CD4-positive, alpha-beta T cell treated with Interleukin-10 for 1 hour (primary cell): ENCODE measurements at places on chromosomes 2 and 18.

GRCh38 chr2:162369551-162369950, 25.6 kb downstream of the GCA start:
- DNase-seq = no peak

DNA sequence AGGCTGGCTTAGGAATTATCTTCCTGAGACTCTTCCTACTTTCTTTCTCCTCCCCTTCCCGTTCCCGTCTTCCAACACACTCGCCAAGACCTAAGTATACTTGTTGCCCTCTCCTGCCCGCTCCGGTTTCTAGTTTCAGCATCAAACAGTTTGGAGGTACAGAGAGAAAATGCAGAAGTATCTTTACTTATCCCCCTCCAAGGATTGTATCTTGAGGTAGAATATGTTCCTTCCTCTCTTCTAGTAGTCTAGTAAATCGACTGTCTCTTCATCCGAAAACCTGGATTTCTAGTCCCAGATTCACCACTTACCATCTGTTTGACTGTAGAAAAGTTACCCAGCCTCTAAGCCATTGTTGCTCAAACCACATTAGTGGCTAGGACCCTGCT, 755 bp downstream of the EIF4E2 start:
- DNase-seq = no peak

DNA sequence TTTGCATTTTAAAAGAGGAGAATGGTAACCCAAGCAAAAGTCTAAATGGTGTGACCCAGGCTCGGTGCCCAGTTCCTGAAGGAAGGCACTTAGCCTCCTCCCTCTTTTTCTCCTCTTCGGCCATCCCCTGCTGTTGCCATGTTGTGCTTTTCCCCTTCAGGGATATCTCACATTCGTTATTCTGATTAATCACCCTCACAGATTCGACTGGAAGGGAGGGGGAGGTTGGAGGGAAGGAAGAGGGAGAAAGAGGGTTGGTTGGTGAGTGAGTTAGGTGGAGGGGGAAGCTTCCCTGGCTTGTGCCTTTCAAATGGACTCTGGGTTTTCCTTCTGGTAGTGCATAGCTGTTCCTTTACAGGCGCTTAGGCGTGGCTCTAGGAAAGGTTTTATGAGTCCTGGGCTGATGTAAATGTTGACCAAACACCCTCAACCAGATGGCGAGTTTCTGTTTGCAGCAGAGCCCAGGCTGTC, 39.0 kb upstream of the LYPD6B start:
- no peak for DNase-seq

GRCh38 chr18:48780201-48780912, 170.4 kb downstream of the SMAD7 start:
- no peak for DNase-seq

GRCh38 chr2:158305501-158305900, 151.1 kb downstream of the CCDC148 start:
- DNase-seq = no peak

DNA sequence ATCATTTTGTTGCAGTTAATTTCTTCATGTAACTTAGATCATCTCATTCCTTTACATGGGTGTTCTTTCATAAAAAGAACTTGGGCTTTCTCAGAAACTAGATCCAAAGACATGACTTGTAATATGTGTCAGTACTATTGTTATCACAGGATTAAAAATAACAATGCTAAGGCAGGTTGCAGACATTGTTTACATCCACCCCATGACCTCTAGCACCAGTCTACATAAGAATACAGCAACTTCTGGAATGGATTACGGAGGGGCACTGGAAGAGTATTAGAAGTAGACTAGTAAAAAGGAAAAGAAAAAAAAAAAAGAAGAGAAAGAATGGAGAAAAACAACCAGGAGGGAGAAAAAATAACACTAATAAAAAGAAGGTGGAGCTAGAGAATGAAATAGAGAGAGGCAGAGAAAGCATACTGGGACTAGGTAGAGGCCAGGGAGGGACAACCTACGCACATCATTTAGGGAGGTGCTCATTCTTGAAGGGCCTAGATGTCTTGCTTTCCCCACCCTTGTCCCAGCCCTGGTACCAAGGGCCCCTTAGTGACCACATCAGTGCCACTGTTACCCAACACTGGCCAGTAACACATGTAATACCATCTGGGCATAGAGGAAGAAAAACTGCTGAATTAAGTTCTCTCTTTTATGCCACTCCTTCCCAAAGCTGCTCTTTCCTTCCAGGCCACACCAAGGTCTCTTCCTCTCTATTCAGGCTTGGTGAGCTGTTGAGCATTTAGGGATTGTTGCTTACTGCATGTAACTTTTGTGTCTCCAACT, 70.6 kb upstream of the KLF7 start:
- no peak for DNase-seq

GRCh38 chr18:61471541-61471940, 138.3 kb downstream of the CDH20 start:
- DNase-seq = no peak

GRCh38 chr18:25662272-25662671, 310.3 kb upstream of the ZNF521 start:
- no peak for DNase-seq

- DNase-seq = no peak
These were observed 19.4 kb upstream of the PPP4R3B start for GRCh38 chr2:55636831-55637230.

DNA sequence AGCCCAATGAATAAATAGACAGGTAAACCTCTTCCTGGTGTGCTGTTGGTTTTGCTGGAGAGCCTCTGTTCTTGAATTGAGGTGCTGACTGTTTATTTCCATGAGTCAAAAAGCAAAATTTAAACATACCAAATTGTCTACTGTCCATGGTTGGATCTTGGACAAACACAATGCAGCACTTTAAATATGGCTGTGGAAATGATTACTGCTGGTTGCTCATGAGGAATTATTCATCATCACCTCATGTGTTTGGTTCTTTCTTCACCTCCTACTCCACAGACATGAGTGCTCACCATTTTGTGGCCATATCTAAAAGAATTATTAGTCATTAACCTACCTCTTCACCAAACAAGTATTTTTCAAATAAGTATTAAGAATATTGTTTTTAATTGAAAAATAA, 85.3 kb upstream of the GALNT5 start:
- no peak for DNase-seq

DNA sequence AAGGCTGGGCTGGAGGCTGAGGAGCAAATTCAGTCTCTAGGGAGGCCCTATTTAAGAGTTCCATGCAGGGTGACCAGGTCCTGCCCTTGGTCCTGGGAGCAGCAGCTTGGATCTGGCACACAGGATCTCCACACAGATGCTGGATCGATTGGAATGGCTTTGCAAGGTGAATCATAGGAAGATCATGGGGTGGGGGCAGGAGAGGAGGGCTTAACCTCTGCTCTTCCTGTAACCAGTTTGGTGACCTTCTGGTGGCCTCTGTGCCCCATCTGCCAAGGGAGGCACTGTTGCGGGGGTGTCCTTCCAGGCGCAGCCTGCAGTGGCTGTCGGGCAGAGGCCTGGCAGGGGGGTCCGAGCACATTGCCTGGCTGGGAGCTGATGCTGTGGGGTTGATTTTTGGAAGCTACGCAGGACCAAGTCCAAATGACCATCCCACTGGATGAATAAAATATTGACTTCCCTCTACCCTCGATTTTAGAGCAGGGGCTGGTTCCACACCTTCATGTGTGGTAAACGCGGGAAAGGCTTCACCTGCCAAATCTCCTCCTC, 79.7 kb downstream of the EDAR start:
- DNase-seq = no peak

DNA sequence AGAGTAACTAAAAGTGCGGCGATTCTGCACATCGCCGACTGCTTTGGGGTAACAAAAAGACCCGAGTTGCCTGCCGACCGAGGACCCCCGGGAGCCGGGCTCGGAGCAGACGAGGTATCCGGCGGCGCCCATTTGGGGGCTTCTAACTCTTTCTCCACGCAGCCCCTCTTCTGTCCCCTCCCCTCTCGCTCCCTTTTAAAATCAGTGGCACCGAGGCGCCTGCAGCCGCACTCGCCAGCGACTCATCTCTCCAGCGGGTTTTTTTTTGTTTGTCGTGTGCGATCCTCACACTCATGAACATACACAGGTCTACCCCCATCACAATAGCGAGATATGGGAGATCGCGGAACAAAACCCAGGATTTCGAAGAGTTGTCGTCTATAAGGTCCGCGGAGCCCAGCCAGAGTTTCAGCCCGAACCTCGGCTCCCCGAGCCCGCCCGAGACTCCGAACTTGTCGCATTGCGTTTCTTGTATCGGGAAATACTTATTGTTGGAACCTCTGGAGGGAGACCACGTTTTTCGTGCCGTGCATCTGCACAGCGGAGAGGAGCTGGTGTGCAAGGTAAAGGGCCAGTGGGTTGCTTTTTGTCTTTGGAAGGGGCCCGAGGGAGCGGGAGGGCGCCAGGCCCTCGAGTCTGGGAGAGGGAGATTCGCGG, 1.4 kb downstream of the TRIB2 start:
- peak; percentile 39 for DNase-seq

DNA sequence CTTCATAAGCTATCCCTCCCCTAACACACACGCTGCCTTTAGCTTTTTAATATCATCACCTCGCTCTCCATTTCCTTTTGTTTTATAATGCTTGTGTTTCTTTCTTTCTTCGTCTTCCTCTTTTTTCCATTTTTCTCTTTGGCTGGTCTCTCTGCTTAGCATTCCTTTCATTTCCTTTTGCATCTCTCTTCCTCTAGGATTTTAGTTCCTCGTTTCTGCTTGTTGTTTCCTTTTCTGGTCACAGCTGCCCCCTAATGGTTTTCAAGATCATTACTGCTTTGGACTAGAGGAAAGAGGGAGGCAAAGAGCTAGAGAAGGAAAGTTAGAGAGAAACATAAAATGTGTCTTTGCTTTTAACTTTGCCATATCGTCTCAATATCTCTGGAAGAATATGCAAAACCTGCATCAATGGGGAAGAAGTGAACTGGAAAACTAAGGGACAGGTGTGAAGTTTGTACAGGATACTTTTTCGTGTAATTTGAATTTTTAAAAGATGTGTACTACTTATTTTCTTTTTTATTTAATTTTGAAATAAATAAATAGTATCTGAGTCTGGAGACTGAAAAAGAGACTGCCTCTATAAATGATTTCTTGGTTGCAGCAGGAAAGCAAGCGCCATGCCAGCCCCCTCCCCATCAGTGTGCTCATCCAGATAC, 6.3 kb upstream of the NRP2 start:
- peak; percentile 38 for DNase-seq

GRCh38 chr18:31447530-31448191, at the start of gene DSG3:
Gene DSG3 (plus strand): TSS chr18:31447741. CDS start chr18:31447878, 137 bp downstream.
- no peak for DNase-seq

- no peak for DNase-seq
These were observed 249.5 kb upstream of the KLHL14 start for GRCh38 chr18:33022370-33022769.

- DNase-seq = no peak
These were observed 50.6 kb downstream of the ABCG8 start for GRCh38 chr2:43889416-43889815.

DNA sequence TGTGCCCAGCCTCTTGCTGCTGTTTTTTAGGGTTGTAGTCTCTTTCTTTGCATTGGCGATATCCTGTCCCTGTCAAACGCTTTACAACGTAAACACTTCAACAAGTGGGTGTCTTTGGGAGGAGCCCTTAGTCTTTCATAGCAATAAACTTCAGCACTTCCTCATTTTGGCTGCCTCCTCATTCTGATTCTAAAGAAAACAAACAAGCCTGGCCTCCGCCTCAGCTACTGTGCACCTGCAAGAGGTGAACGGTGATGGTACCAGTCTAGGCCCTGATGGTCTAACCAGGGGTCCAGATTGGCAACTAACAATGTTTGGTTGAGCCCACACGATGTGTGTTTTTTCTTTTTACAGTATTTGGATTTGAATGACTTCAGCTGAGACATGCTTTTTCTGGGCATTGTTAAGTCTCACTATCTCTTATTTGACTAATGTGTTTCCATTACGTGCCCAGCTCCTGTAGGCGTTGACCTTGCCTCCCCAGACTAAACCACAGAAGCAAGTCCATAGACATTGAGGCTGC, 53.2 kb upstream of the CUL3 start:
- peak; percentile 13 for DNase-seq

- no peak for DNase-seq
These were observed 29.8 kb downstream of the LRP1B start for GRCh38 chr2:142100970-142101369.

- DNase-seq = no peak
These were observed 228.9 kb downstream of the RBM43 start for GRCh38 chr2:151032741-151033191.

DNA sequence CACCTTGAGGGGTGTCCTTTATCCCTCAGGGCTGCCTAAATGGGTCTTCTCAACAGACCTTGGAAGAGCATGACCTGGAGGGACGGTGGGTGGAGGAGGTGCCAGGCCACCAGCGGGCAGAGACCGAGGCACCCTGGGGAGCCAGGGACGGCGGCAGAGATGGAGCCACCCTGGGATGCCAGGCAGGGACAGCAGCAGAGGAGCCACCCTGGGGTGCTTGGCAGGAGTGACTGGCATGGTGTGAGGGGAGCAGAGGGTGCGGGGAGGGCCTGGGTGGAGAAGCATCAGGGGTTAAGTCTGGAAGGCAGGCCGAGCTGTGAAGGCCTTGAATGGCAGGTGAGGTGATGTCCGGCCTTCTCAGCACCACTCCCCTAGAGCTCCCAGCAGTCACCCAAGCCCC, 56.1 kb downstream of the CIB4 start:
- DNase-seq = no peak

- DNase-seq = no peak
These were observed 46.2 kb downstream of the TWSG1 start for GRCh38 chr18:9380621-9381395.

DNA sequence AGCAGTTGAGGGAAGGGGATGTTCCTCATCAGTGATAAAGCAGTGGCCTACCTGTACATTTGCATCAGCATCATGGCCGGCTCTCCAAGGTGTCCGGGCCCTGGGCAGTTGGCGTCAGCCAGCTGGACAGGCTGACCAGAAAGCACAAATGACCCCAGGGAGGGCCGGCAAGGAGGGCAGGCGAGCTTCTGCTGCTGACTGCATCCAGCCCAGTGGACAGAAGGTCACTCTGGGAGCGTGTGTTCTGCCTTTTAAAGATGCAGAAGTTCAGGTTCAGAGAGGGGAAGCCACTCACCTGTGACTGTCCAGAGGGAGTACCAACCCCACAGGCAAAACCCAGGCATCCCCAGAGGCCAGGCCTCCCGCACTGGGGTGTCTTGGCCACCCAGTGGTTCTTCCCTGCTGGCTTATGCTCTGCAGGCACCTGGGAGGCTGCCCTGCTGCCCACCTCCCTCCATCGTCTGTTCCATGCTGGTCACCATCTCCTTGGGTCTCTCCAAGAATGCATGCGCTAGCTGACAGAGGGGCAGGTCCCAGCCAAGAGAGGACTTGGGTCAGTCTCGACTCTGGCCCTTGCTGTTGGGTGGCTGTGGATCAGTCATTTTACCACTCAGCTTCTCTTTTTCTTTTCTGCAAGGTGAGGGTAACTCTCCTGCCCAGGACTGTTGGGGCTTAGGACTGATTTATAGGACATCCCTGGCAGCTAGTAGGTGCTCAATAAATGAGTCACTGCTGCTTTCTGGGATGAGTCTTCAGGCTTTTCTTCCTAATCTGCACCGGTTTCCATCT, 89.9 kb downstream of the INHBB start:
- no peak for DNase-seq

- no peak for DNase-seq
These were observed 182.7 kb upstream of the GLI2 start for GRCh38 chr2:120552800-120553481.
